ENCODE measurements at places on chromosomes 12 and 14. TPM values are rescaled to one million over a fixed set of nuclear protein-coding genes. Genes with fewer than 3 reads are reported as not detected.
A peak's percentile ranks its signal among the peaks of the same experiment; 100 is the strongest.

Gene SUOX
- 2.2 TPM for total RNA-seq

DNA sequence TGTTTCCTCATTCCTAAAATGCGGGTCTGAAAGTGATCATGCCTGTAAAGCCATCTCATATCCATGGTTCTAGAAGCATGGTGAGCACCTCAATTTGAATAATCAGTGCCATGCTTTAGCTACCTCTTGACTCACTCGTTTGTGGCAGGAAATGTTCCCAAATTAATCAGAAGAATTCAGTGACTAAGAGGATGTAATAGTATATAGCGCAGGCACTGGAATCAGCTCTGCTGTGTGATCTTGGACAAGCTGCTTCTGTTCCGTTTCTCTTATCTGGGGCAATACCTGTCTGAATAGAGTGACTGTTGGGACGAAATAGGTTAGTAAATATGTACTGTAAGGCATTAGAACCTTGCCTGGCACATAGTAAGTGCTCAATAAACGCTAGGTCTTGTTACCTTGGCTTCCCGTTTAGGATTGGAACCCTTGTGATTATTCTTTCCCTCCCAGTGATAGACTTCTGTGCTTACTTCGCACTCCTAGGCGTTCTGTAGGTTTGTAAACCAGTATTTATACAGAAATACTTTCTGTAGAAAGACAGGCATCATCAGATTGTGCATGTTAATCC lies 820 bp upstream of the SMAGP start:
- peak overlapping the region; percentile 94 for H3K4me3 ChIP-seq
- DNase-seq, result peak; percentile 71
- no peaks in the 10 kb centered on the region for H3K36me3 ChIP-seq
- H3K27ac ChIP-seq, result peak overlapping the region; percentile 82

GRCh38 chr12:56040151-56040550 lies 1.6 kb upstream of the RPS26 start:
- H3K4me1 ChIP-seq, result peaks cover 42% of the 10 kb centered on the region
- no peak overlapping the region for H3K4me3 ChIP-seq
- no peak for DNase-seq

DNA sequence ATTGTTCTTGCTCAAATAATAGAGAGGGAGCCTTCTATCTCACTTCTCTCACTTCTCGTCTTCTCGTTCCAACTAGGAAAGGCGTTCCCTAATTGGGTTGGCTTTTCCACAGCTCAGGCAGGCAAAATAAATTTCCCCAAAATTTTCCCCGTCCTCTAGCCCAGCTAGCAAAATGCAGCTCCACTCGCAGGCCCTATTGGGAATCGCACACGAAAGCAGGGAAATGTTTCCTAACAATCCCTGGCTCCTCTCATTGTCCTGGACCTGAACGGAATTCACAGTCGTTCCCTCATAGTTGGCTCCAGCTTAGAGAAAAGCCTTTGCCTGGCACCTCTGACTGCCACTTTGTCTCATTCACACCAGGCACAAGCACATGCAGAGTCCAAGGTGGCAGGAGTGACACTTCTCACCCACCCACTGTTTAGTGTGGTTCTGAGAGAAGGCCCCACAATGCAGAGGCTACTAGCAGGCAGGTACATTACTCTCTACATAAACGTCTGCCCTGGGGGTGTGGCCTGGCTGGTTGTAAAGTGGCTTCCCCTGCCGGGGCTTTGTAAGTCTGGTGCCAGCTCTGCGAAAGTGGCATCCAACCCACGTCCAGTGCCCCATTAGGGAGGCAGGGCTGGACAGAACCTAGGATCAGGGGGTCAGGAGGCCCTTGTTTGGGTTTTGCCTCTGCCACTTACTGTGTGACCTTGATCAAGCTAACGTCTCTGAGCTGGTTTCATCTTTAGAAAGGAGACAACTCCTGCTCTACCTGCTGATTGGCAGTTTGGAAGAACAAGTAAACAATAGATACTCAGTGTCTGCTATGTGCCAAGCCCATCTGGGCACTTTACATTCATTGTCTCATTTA lies 4.2 kb downstream of the SERPINA10 start:
- H3K4me1 ChIP-seq, result no peaks in the 10 kb centered on the region
- no peak overlapping the region for H3K27ac ChIP-seq
- DNase-seq, result no peak
- H3K27me3 ChIP-seq, result no peaks in the 10 kb centered on the region
- no peaks in the 10 kb centered on the region for H3K36me3 ChIP-seq

Gene NUAK1
- total RNA-seq, result 1.3 TPM

Gene ANO2
- not detected for total RNA-seq

DNA sequence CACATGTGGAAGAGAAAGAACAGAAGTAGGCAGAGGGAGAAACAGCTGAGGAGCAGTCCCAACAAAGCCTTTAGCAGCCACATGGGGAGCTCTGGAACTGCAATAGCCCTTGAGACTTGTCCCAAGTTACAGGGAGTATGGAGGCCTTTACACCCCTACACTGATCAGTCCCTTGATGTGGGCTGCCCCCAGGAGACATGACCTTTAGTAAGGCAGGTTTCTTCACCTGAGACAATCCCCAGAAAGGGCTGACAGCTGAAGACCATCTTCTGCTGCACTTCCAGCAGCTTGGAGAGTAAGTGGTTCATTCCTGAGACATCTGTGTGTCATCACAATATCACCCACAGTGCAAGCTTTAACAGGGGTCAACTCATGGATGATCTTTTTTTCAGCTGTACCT lies 8.6 kb upstream of the SNAPC1 start:
- H3K4me3 ChIP-seq, result no peak overlapping the region
- H3K27ac ChIP-seq, result no peak overlapping the region
- no peak for DNase-seq
- H3K27me3 ChIP-seq, result no peaks in the 10 kb centered on the region

- no peaks in the 10 kb centered on the region for H3K36me3 ChIP-seq
- H3K4me1 ChIP-seq, result peaks cover 3% of the 10 kb centered on the region
- DNase-seq, result no peak
Measured at GRCh38 chr14:36910578-36910977, 248.9 kb downstream of the PAX9 start.

GRCh38 chr12:80708975-80709328 lies 1.5 kb downstream of the MYF6 start:
- H3K27ac ChIP-seq, result no peak overlapping the region
- H3K4me3 ChIP-seq, result no peak overlapping the region
- DNase-seq, result no peak

DNA sequence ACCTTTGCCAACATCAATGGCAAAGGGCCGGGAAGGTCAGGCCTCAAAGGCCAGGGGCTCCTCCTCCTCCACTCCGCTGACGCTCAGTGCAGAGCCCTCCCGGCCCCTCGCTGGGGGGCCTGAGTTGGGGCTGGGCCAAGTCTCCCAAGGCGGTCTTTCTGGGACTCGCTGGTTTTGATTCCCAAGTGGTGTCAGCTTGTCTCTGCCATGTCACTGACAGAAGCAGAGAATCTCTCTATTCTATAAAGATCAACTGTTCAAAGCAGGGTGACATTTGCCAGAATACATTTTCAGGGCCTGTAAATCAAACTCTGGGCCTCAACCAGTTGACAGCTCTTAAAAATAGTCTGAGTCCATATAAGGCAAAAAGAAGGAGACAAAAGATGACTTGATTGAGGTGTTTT lies 75.9 kb downstream of the CCDC88C start:
- no peak overlapping the region for H3K4me3 ChIP-seq
- peaks cover 8% of the 10 kb centered on the region for H3K36me3 ChIP-seq
- H3K27me3 ChIP-seq, result no peaks in the 10 kb centered on the region
- peak overlapping the region; percentile 29 for H3K27ac ChIP-seq
- peaks cover 14% of the 10 kb centered on the region for H3K4me1 ChIP-seq

GRCh38 chr12:122875590-122876220 lies 20.2 kb downstream of the VPS37B start:
- H3K36me3 ChIP-seq, result no peaks in the 10 kb centered on the region
- no peaks in the 10 kb centered on the region for H3K27me3 ChIP-seq
- peaks cover 64% of the 10 kb centered on the region for H3K4me1 ChIP-seq
- no peak overlapping the region for H3K27ac ChIP-seq
- no peak overlapping the region for H3K4me3 ChIP-seq

GRCh38 chr14:57732463-57733285 lies 133.2 kb downstream of the SLC35F4 start:
- no peaks in the 10 kb centered on the region for H3K36me3 ChIP-seq
- no peak overlapping the region for H3K4me3 ChIP-seq
- H3K27ac ChIP-seq, result no peak overlapping the region

Gene LIN7A
- 10.0 TPM for total RNA-seq

DNA sequence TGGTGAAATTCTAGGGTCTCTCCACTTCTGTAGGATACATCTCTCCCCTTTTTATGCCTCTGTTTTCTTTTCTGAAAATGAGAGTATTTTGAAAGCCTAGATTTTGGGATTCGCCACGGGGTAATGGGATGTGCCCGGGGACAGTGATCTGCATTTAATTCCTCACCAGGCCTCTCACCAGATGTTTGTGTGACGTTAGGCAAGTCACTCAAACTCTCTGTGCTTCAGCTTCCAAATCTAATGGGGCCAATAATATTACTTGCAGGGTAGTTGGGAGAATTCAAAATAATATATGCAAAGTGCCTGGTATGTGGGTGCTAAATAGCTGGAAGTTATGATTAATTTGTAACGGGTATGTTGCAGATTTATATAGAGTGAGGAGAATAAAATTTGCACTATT lies 78.8 kb downstream of the C12orf75 start:
- H3K4me3 ChIP-seq, result no peak overlapping the region
- H3K4me1 ChIP-seq, result peaks cover 22% of the 10 kb centered on the region
- peak overlapping the region; percentile 13 for H3K27ac ChIP-seq
- no peaks in the 10 kb centered on the region for H3K27me3 ChIP-seq

DNA sequence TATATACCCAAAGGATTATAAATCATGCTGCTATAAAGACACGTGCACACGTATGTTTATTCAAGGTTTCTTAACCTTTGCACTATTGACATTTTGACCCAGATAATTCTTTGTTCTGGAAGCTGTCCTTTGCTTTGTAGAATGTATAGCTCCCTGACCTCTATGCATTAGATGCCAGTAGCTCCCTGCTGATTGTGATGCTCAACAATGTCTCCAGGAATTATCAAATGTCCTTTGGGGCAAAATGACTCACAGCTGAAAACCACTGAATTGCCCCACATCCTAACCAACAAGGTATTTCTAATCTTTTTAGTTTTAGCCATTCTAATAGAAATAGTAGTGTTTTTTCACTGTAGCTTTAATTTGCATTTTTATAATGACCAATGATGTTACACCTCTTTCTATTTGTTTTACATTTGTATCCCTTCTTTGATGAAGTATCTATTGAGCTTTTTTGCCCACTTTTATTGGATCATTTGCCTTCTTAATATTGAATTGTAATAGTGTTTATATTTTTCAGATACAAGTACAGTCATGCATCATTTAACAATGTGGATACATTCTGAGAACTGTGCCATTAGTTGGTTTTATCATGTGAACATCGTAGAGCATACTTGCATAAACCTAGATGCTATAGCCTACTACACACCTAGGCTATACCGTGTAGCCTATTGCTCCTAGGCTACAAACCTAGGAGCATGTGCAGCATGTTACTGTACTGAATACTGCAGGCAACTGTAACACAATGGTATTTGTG lies 10.4 kb upstream of the NOPCHAP1 start:
- H3K4me1 ChIP-seq, result no peaks in the 10 kb centered on the region
- DNase-seq, result no peak
- no peak overlapping the region for H3K27ac ChIP-seq
- no peaks in the 10 kb centered on the region for H3K36me3 ChIP-seq
- no peak overlapping the region for H3K4me3 ChIP-seq

Gene SERPINA9
- not detected for total RNA-seq

DNA sequence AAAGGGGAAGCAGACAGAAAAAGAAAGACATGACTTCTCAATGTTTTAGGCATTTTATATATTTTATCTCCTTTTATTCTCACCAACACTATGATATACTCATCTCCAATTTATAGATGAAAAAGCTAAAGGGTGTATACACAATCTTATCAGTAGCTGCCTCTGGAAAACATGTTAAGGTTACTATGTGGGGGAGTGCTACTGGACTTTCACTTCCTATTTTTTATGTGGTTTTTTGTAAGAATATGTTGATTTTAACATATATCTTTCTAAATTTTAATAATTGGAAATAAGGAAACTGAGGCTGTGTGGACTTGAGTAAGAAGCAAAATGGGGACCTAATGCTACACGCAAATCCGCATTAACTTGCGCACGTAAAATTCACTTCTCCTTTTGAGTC lies 99.6 kb upstream of the PDE3A start:
- no peaks in the 10 kb centered on the region for H3K27me3 ChIP-seq
- no peaks in the 10 kb centered on the region for H3K36me3 ChIP-seq
- H3K4me1 ChIP-seq, result peaks cover 5% of the 10 kb centered on the region
- no peak overlapping the region for H3K4me3 ChIP-seq

GRCh38 chr12:15699886-15700285 lies 89.3 kb downstream of the EPS8 start:
- no peak overlapping the region for H3K4me3 ChIP-seq
- no peaks in the 10 kb centered on the region for H3K27me3 ChIP-seq
- no peak overlapping the region for H3K27ac ChIP-seq

Gene DIO2
- not detected for total RNA-seq

Gene CCNB1IP1
- 117 TPM for total RNA-seq

Gene AHSA1
- 375 TPM for total RNA-seq

- no peak overlapping the region for H3K4me3 ChIP-seq
- H3K27me3 ChIP-seq, result no peaks in the 10 kb centered on the region
- H3K4me1 ChIP-seq, result peaks cover 25% of the 10 kb centered on the region
Measured at GRCh38 chr12:57526477-57527126, 4.0 kb downstream of the MBD6 start.

Gene KRT83
- not detected for total RNA-seq

- DNase-seq, result no peak
- no peaks in the 10 kb centered on the region for H3K36me3 ChIP-seq
- no peak overlapping the region for H3K4me3 ChIP-seq
- H3K4me1 ChIP-seq, result no peaks in the 10 kb centered on the region
- H3K27me3 ChIP-seq, result no peaks in the 10 kb centered on the region
Measured at GRCh38 chr12:93712200-93712599, 35.0 kb downstream of the CRADD start.

Gene DIP2B
- total RNA-seq, result 37.2 TPM

GRCh38 chr14:88271205-88271604 lies 51.9 kb downstream of the KCNK10 start:
- no peak for DNase-seq
- H3K4me3 ChIP-seq, result no peak overlapping the region
- peaks cover 51% of the 10 kb centered on the region for H3K27me3 ChIP-seq
- H3K4me1 ChIP-seq, result no peaks in the 10 kb centered on the region

- H3K4me1 ChIP-seq, result peaks cover 29% of the 10 kb centered on the region
- peak; percentile 68 for DNase-seq
- H3K4me3 ChIP-seq, result peak overlapping the region; percentile 31
- peaks cover 58% of the 10 kb centered on the region for H3K36me3 ChIP-seq
Measured at GRCh38 chr12:57063991-57064685, 14.2 kb upstream of the MYO1A start.

GRCh38 chr14:52332269-52332668 lies 18.2 kb downstream of the PTGER2 start:
- DNase-seq, result no peak
- H3K4me1 ChIP-seq, result no peaks in the 10 kb centered on the region
- H3K27ac ChIP-seq, result no peak overlapping the region
- no peaks in the 10 kb centered on the region for H3K36me3 ChIP-seq
- H3K27me3 ChIP-seq, result no peaks in the 10 kb centered on the region

Gene PZP
- not detected for total RNA-seq

GRCh38 chr12:115160271-115161128 lies 476.5 kb upstream of the TBX3 start:
- H3K36me3 ChIP-seq, result no peaks in the 10 kb centered on the region
- no peaks in the 10 kb centered on the region for H3K4me1 ChIP-seq
- no peaks in the 10 kb centered on the region for H3K27me3 ChIP-seq
- no peak for DNase-seq
- no peak overlapping the region for H3K27ac ChIP-seq

Gene RND1
- total RNA-seq, result 2.0 TPM
